ENCODE measurements at places on chromosomes 2 and 18.

GRCh38 chr18:46271488-46271887 is 167.3 kb downstream of the HAUS1 start:
- ATAC-seq = no peak

- peak; percentile 56 for ATAC-seq
Observed at GRCh38 chr18:78875016-78875777, 104.4 kb upstream of the SALL3 start.

- ATAC-seq = no peak
Observed at GRCh38 chr2:195612611-195613495, 44.2 kb upstream of the SLC39A10 start.

DNA sequence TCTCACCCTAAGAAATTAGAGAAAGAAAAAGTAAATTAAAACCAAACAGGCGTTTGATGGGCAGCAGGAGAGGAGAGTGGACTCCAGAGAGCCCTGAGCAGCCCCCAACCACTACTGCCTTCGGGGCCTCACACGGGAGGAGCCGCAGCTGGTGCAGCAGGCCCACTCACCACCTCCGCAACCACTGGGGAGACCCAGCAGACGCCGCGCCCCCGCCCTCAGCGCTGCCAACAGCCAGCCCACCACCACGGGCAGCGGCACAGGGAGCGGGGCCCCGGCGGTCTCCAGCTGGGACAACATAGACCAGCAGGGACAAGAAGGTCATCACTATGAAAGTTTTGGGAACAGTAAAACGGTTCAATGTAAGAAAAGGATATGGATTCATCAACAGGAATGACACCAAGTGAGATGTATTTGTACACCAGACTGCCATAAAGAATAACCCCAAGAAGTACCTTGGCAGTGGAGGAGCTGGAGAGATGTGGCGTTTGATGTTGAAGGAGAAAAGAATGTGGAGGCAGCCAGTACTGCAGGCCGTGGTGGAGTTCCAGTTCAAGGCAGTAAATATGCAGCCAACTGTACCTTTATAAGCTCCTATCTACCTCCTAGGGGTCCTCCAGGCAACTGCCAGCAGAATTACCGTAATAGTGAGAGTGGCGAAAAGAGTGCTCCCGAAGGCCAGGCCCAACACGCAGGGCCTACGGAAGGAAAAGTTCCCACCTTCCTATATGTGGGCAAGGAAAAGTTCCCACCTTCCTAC is 76.5 kb downstream of the OLA1 start:
- ATAC-seq = no peak

- no peak for ATAC-seq
Observed at GRCh38 chr2:71813315-71813714, 334.3 kb downstream of the CYP26B1 start.

- peak; percentile 52 for ATAC-seq
Observed at GRCh38 chr2:73987109-73987947, 2.6 kb downstream of the TET3 start.

DNA sequence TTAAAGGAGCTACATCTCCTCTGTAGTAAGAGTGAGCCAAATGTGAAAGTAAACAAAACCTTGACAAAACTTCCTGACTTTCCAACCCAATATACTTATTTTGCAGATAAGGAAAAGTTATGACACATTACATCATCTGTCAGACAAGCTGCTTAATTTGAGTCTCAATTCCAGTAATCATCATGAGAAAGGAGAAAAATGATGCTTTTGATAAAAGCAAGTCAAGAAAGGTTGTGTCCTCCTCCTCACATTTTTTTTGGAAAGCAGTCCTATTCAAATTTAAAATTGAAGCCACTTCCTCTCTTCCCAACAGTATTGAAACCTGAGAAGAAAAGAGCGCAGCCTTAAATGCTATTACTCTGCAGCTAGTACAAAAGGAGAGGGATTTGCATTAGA is 519.6 kb downstream of the LRP1B start:
- ATAC-seq = no peak

- ATAC-seq = no peak
Observed at GRCh38 chr2:2566396-2567323, 235.6 kb upstream of the MYT1L start.

GRCh38 chr18:36600548-36600947 is 228.3 kb downstream of the TPGS2 start:
- no peak for ATAC-seq

GRCh38 chr2:29255004-29255403 is 139.8 kb downstream of the CLIP4 start:
- ATAC-seq = no peak

DNA sequence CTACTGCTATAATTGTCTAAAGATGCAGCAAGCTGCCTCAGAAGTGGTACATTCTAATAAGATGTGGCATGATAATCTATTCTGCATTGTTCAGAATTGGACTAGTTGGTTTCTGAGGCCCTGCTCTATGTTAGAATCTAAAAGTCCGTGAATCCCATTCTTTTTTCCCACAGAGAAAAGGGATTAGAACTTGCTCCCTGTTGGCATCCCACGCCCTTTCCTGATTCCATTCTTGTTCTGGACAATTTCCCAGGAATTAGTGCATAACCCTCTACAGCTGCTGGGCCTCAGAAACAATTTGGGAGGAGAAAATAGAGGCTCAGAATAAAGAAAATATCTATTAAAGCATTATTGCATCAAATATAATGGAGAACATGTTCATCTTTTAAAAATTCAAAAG is 282.7 kb downstream of the NRXN1 start:
- no peak for ATAC-seq

- no peak for ATAC-seq
Observed at GRCh38 chr2:46870051-46870839, 45.4 kb downstream of the MCFD2 start.

- ATAC-seq = no peak
Observed at GRCh38 chr2:8539743-8540551, 141.9 kb upstream of the ID2 start.

DNA sequence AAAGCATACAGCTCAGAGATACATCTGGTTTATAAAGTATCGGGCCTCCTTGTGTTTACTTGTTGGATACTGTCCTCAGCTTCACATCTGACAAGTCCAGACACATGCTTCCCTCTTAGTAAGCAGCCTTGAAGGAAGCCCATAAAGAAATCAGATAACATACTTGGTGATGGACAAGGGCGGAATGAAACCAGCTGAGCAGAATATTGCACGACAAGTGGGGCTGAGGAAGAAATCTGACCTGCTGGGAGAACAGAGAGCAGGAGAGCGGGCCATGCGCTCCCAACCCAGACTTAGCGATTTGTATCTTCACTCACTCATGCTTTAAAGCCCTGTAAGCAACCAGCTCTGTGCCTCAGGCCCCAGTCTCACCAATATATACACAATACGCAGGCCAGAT is 208.4 kb downstream of the CDH20 start:
- no peak for ATAC-seq

DNA sequence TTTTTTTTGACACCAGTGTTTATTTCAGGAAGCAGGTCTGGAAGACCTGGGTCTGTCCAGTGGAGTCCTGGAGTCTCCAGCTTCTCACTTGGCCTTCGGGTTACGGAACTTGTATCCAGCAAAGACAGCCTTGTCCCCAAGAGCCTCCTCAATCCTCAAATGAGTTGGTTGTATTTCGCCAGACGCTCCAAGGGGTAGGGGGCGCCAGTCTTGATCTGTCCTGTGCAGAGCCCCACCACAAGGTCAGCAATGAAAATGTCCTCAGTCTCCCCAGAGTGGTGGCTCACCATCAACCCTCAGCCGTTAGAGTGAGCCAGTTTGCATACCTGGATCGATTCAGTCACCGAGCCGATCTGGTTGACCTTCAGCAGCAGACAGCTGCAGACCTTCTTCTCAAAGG is 21.9 kb downstream of the ASXL2 start:
- ATAC-seq = no peak

DNA sequence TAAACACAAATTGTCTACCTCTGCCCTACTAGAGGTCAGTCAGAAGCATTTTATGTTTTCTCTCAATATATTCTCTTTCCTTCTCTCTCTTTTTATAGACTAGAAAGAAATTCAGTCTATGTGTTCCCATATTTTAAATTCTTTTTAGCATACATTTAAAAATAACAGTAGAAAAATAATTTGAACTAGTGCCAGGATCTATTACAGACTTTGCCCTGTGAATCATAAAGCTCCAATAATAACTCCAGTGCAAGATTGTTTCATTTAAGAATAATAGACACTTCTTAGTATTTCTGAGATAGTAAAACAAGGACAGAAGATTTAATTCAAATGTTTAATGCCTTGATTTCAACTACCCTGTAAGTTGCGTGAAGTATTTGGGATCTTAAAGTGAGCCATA is 60.1 kb downstream of the ITGB6 start:
- ATAC-seq = no peak

- peak; percentile 35 for ATAC-seq
Observed at GRCh38 chr2:42196403-42197267, 27.5 kb downstream of the EML4 start.

DNA sequence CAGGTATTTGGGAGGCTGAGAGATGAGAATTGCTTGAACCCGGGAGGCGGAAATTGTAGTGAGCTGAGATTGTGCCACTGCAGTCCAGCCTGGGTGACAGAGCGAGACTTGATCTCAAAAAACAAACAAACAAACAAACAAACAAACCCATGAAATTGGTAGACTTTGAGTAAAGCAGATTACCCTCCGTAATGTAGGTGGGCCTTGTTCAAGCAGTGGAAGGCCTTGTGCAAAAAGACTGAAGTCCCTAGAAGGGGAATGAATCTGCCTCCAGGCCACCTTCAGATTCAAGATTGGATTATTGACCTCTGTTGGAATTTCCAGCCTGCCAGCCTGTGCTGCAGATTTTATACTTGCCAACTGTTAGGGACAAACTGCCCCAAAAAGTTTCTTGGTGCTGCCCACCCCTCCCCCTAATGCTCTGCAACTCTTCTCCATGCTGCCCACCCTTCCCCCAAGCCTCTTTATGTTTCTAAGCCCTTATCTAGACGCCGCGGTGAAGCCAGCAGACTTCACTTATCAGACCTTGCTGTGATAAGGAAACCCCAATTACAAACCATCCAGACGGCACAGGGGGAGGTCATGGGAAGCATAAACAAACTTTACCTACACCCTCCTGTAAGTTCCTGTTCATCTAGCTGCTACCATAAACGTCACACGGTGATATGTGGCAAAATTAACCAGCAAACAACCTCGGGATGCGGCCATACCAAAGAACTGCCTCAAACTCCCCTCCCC is 17.0 kb downstream of the CYP27A1 start:
- no peak for ATAC-seq

GRCh38 chr2:155010925-155011324 is 312.4 kb downstream of the KCNJ3 start:
- no peak for ATAC-seq

GRCh38 chr2:11315074-11315705 is 29.2 kb downstream of the ROCK2 start:
- ATAC-seq = no peak

DNA sequence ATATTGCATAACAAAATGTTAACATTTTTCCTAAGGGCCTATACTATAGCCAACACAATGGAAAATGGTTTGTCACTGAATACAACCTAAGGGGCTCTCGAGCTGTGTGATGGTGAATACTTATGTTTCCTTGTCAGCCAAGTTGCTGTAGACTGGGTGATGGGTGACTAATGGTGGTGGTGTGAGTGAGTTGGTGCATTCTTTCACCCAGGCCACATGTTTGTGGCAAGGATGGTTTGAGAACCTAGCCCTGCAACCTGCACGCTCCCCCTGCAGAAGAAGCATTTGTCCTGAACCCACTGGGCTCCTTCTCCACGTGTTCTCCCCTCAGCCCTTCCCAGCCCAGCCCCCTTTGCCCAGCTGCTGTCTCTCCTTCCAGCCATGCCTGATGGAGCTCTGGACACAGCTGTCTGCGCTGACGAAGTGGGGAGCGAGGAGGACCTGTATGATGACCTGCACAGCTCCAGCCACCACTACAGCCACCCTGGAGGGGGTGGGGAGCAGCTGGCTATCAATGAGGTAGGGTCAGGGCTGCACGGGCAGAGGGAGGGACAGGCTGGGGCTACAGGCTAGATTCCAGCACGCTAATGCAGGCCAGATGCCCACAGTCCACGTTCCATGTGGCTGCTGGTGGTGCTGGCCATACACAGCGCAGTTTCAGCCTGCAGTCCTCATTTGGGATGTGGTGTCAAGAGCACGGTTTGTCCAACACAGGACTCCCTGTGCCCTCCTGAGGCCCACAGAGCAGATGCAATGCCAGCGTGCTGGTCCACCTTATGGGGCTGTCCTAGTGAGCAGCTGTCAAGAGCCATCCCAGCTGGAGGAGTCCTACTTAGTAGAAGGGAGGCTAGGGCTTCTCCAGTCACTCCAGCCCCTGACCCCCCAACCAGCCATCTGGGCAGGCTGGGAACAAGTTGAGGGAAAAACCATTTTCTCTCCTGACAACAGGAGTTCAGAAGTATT is 65.4 kb downstream of the FAM168B start:
- no peak for ATAC-seq

DNA sequence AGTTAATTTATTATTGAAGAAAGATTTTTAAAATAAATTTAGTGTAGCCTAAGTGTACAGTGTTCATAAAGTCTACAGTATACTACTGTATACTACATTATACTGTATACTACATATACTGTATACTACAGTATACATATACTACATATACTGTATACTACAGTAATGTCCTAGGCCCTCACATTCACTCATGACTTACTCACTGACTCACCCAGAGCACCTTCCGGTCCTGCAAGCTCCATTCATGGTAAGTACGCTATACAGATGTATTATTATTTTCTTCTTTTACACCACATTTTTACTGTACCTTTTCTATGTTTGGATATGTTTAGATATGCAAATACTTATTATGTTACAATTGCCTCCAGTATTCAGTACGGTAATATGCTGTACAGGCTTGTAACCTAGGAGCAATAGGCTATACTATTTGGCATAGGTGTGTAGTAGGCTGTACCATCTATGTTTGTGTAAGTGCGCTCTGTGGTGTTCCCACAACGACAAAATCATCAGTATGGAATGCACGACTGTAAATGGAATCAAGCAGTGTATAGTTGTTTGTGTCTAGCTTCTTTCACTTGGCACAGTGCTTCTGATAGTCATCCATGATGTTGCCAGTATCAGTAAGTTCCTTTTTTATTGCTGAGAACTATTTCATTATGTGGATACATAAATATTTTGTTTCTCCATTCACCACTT is 245.7 kb downstream of the MTX2 start:
- ATAC-seq = no peak

DNA sequence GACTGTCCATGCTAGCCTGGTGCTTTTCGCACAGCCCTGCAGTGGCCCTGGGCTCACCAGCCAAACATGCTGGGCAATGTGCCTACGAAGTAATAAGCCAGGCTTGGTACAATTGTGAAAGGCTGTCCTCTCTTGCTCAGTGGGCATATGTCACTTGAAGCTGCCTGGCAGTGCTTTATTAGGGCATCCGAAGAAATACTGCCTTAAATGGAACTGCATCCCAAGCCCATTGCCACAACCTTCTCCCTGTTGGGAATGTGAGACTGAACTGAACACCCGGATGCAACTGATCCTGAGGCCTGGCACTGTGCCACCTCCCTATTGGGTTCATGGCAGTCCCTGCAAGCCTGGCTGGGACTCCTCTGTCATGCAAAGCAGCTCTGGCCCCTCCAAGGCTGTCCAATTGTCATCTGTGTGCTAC is 15.9 kb downstream of the CAPG start:
- no peak for ATAC-seq

Measured in activated T-helper 17 cell treated with anti-CD3 and anti-CD28 coated beads, Interleukin-2, amount 50 U/mL, for 72 hours (primary cell).